ENCODE measurements at places on chromosomes 16 and 17. TPM values are rescaled to one million over a fixed set of nuclear protein-coding genes. Genes with fewer than 3 reads are reported as not detected.

Gene KRTAP1-5
- total RNA-seq = not detected

Gene MEOX1
- 12.2 TPM for total RNA-seq

Gene CCL8
- total RNA-seq = not detected

Gene FN3K
- total RNA-seq = 2.3 TPM

Gene TRAF4
- total RNA-seq = 4.5 TPM

- H3K4me1 ChIP-seq = peaks cover 75% of the 10 kb centered on the region
- no peaks in the 10 kb centered on the region for H3K36me3 ChIP-seq
- no peak overlapping the region for H3K4me3 ChIP-seq
- DNase-seq = no peak
- H3K27me3 ChIP-seq = no peaks in the 10 kb centered on the region
Measured at GRCh38 chr17:40074175-40074512, 11.4 kb downstream of the THRA start.

- no peak within 1 kb of the TSS for H3K4me3 ChIP-seq
- H3K36me3 ChIP-seq = no peaks in the 10 kb centered on the region
- H3K27ac ChIP-seq = no peak within 1 kb of the TSS
- peaks cover 5% of the 10 kb centered on the region for H3K4me1 ChIP-seq
Measured at GRCh38 chr16:30022887-30023286, at the start of gene C16orf92. Gene C16orf92, plus strand, starts transcription at chr16:30023198. Its CDS starts 143 bp downstream, at chr16:30023341.

GRCh38 chr17:78642707-78643106 is 65.5 kb upstream of the DNAH17 start:
- no peaks in the 10 kb centered on the region for H3K36me3 ChIP-seq
- no peak for DNase-seq
- no peaks in the 10 kb centered on the region for H3K27me3 ChIP-seq
- H3K4me3 ChIP-seq = no peak overlapping the region
- no peak overlapping the region for H3K27ac ChIP-seq

DNA sequence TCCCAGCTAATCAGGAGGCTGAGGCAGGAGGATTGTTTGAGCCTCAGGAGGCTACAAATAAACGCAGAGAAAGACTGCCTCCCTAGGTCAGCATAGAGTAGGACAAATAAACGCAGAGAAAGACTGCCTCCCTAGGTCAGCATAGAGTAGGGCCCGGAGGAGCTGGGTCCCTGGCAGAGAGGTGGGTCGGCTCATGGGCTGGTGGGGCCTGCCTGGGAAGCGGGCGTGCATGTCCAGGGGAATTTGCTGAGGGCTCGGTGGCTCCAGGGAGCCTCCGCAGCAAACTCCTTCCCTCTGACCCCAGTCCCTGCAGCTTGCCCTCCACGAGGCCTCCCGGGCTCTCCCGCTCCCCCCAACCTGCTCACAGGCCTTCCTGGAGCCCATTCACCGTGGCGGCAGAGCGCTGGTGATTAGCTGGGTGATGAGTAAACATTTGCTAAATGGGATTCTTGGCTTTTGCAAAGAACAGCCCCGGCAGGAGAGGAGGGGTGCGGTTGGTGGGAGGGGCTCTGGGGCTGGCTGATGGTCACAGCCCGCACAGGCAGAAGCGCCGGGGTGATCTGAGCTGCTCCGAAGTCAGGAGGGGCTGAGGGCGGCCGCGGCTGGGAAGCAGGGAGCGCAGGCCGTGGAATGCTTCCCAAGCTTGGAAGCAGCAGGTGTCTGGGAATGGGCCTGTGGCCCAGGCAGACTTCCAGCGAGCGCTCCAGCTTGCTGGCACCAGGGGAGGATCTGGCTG is 93.1 kb downstream of the RTN4RL1 start:
- peak; percentile 28 for DNase-seq
- peaks cover 9% of the 10 kb centered on the region for H3K4me1 ChIP-seq
- H3K27ac ChIP-seq = no peak overlapping the region
- H3K4me3 ChIP-seq = peak overlapping the region; percentile 34
- H3K27me3 ChIP-seq = no peaks in the 10 kb centered on the region
- H3K36me3 ChIP-seq = no peaks in the 10 kb centered on the region

DNA sequence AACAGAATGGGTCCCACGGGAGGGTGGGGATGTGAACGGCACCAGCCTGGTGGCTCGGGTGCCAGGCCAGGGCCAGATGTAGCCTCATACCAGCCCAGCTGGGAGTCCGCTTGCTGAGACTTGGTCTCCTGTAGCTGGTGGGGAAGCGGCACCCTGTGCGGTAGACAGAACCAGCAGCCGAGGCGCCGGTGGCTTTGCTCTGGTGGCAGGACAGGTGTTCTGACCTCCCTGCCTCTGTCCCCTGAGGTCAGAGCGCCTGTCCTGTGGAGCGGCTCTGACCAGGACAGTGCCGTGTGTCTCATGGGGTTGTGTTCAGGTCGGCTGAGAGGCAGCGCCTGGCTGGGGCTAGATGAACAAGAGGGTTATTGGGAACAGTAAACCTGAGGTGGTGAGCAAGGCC is 20.1 kb downstream of the RAB40C start:
- no peaks in the 10 kb centered on the region for H3K36me3 ChIP-seq
- peaks cover 17% of the 10 kb centered on the region for H3K4me1 ChIP-seq
- peak overlapping the region; percentile 41 for H3K27ac ChIP-seq

GRCh38 chr17:38745545-38745944 is 2.6 kb downstream of the PCGF2 start:
- no peak for DNase-seq
- H3K4me1 ChIP-seq = peaks cover 41% of the 10 kb centered on the region
- H3K36me3 ChIP-seq = no peaks in the 10 kb centered on the region
- no peak overlapping the region for H3K4me3 ChIP-seq

DNA sequence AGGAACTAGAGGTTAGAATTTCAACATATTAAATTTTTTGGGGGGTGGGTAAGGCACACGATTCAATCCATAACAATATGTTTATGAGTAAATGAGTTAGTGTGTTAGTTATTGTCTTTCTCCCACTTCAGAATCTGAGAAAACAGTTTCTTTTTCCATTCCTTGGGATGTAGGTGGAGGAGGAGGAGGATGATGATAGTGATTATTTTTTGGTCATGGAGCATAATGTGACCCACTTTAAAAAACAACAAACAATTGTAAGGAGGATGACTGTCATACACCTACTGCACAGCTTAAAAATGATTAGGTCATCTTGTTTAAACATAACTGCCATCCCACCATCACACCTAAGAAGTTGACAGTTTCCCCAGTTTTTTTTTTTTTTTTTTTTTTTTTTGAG is 148.7 kb downstream of the CDRT15L2 start:
- DNase-seq = no peak
- H3K27me3 ChIP-seq = no peaks in the 10 kb centered on the region
- H3K4me3 ChIP-seq = no peak overlapping the region
- H3K36me3 ChIP-seq = no peaks in the 10 kb centered on the region
- no peak overlapping the region for H3K27ac ChIP-seq
- H3K4me1 ChIP-seq = no peaks in the 10 kb centered on the region

- H3K36me3 ChIP-seq = peaks cover 11% of the 10 kb centered on the region
- no peaks in the 10 kb centered on the region for H3K27me3 ChIP-seq
- H3K4me3 ChIP-seq = no peak overlapping the region
Measured at GRCh38 chr17:83037084-83037873, 42.1 kb upstream of the METRNL start.

DNA sequence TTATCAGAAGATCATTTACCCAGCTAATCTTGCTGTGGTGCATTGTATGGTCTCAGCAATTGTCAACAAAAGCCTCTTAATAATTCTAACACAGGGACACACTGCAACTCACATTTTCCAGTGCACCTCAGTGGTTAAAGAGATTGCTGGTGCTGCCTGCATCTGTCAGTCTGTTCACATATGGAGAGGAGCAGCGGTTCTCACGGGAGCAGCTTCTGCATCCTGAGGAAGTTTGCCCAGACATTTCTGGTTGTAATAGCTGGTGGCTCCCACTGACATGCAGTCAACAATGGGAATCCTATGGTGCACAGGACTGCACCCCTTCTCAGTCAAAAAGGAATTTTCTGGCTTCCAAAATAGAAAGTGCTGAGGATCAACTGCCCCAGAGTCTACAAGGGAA is 7.8 kb downstream of the GGA2 start:
- H3K27me3 ChIP-seq = no peaks in the 10 kb centered on the region
- H3K4me1 ChIP-seq = peaks cover 33% of the 10 kb centered on the region
- no peak for DNase-seq
- H3K36me3 ChIP-seq = no peaks in the 10 kb centered on the region
- no peak overlapping the region for H3K4me3 ChIP-seq
- peak overlapping the region; percentile 97 for H3K27ac ChIP-seq

DNA sequence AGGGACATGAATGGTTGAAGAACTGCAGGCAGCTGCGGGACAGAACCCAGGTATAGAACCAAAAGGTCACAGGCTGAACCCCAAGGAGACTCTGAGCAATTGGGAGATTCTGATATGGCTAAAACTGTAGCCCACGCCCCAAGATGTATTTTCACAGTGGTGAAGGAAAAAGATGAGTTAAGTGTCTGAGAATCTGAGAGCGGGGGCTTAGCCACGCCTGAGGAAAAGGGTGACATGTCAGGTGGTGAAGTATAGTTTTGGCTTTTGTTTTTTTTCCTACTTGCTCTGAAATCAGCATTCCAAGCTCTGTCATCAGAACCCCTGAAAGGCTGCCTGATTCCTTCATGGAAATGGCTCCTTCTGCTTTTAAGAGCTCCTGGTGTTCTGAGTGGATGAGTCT is 73.3 kb downstream of the AKAP1 start:
- no peak for DNase-seq
- H3K27ac ChIP-seq = no peak overlapping the region
- H3K27me3 ChIP-seq = no peaks in the 10 kb centered on the region
- H3K4me1 ChIP-seq = no peaks in the 10 kb centered on the region
- H3K36me3 ChIP-seq = no peaks in the 10 kb centered on the region

DNA sequence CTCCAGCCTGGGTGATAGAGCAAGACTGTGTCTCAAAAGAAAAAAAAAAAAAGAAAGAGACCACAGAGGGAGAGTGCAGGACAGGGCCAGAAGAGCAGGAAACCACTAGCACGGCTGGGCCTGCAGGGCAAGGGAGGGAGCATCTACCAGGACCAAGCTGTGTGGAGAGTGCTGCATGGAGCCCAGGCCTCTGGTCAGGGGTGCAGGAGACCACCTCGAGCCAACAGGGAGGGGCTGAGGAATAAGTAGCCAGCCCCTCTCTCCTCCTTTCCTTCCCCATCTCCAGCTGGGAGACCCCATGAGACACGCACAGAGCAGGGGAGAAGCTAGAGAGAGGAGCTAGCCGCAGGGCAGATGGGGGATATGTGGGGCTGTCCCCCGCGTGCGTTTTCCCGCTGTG is 67.0 kb upstream of the DNAH17 start:
- H3K36me3 ChIP-seq = no peaks in the 10 kb centered on the region
- H3K4me1 ChIP-seq = no peaks in the 10 kb centered on the region
- no peak overlapping the region for H3K27ac ChIP-seq
- no peak overlapping the region for H3K4me3 ChIP-seq

- no peaks in the 10 kb centered on the region for H3K36me3 ChIP-seq
- no peak overlapping the region for H3K27ac ChIP-seq
- no peaks in the 10 kb centered on the region for H3K27me3 ChIP-seq
- H3K4me1 ChIP-seq = no peaks in the 10 kb centered on the region
- no peak for DNase-seq
Measured at GRCh38 chr16:23229714-23230113, 47.2 kb downstream of the SCNN1G start.

DNA sequence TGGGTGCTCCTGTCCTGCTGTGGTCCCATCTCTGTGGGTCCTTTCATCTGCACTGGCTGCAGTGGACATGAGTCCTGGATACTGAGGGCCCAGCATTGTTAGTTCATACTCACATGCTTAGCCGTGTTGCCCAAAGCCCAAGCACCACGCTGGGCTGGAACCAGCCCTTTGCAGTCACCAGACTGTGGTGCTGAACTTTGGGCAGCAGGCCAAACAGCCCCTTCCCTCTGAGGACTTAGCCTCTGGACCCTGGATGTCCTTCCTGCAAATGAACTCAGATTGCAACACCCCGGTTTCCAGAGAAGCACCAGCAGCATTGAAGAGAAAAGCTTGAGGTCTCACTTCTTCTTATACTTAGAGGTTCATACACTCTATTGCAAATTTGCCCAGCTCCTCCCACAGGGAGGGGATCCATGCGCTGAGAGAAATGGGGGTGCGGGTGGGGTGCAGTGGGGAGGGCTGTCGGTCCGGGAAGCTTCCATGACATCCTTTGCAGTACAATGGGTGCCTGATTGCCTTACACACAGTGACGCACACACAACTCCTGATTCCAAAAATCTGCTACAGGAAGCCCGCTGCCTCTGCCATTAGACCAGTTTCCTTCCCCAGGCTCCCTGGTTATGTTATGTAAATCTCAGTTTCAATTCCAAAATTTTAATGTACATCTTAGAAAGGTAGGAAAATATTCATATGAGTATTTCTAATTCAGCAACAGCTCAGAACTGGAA is 65.8 kb downstream of the RGS9 start:
- no peak overlapping the region for H3K4me3 ChIP-seq
- no peak for DNase-seq
- H3K36me3 ChIP-seq = no peaks in the 10 kb centered on the region
- H3K27ac ChIP-seq = no peak overlapping the region
- H3K27me3 ChIP-seq = no peaks in the 10 kb centered on the region

Data from gastrocnemius medialis (tissue), 4 donors.